ENCODE measurements at places on chromosomes 4 and X.

DNA sequence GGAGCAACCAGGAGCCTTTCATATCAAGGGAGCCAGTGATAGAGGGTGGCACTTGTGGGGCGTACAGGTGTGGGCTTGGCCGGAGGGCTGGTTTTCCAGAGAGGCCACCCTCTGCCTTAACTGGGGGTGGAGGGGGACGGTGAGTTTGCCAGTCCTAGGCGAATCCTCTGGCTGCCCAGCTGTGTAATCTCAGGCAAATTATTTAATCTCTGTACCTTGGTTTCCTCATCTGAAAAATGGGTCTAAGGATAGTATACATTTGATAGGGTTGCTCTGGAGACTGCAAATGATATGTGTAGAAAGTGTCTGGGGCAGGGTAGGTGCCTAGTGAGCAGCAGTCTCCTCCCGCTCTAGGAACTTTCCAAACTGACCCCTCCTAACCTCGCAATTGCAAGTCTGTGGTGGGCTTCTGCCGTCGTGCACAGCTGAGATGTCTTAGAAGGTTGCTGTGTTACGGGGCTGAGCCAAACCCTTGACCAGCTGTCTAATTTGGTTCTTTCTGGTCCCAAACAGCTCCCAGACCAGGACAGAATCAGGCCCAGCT is 3.8 kb upstream of the CXCR3 start:
- DNase-seq: no peak

GRCh38 chr4:148216321-148216720 is 225.9 kb downstream of the NR3C2 start:
- DNase-seq: no peak

DNA sequence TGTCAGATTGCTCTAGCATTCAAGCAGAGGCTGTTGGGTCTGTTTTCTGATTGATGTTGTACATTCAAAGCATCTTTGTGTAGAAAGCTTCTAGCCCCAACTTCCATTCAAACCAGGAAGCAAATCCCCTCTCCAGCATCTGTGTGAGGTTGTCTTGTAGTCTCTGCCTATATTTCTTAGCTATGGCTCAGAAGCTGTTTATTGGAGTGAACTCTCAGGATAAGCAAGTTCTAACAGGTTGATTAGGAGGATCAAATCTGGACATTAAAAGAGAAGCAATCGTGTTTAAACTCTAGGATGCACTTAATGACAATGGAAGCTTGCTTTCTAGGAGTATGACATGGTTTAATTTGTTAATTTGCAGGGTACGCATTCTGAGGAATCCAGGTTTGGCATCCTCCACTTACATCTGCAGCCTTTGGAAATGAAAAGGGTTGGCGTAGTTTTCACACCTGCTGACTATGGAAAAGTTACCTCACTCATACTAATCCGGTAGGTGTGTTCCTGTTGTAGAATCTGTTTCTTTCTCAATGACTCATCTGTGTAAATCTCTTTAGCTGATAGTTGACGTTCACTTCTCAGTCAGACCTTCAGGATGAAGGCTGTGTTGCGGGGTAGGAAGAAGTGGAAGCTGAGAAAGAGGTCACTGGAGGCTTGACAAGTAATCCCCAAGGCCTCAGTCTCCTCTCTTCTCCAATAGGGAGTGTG is 88.0 kb upstream of the TLR2 start:
- no peak for DNase-seq

DNA sequence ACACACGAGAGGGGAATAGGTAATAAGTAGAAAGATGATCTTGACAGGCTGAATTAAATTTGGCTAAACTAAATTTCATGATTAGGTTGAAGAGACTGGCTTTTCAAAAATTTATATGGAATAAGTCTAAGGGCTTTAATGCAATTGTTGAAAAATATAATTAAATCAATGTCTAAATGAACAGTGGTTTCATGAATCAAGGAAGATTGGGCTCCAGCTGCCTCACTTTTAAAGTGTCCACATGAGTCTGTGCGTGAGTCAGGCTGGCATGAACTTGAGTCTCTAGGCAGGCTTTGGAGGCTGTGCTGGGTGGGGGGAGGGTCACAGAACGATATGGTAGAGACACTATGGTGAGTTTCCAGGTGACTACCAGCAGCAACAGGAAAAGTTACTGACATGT is 111.9 kb downstream of the SORBS2 start:
- no peak for DNase-seq

DNA sequence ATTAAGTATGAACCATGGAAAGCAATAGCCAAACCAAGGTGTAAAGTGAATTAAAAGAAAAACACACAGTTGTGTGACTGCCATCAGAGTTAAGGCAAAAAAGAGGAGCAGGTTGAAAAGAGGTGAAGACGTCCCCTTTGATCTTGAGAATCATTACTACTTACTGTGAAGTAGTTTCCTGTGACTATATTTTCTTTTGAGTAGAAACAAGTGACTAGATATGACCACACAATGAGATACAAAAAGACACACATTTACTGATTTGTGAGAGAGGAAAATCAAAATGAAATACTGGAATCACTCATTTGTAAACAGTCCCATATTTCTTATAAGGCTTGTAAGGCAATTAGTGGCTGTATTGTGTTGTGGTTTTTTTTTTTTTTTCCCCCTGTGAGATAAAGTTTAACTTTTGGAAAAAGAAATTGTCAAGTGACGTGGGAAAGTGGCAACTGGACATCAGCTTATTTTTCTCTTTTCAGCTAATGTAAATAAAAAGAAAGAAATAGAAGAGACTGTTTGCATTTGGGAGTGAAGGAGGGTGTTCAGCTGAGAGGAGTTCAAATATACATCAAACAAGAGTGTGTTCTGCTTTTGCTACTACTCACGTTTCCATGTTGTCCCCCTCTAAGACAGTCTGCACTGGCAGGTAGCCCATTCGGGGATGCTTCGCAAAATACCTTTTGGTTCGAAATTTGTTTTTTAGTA is 106.4 kb upstream of the FTHL17 start:
- no peak for DNase-seq

- DNase-seq: no peak
These were observed 14.6 kb downstream of the AMOT start for GRCh38 chrX:112826023-112826422.

DNA sequence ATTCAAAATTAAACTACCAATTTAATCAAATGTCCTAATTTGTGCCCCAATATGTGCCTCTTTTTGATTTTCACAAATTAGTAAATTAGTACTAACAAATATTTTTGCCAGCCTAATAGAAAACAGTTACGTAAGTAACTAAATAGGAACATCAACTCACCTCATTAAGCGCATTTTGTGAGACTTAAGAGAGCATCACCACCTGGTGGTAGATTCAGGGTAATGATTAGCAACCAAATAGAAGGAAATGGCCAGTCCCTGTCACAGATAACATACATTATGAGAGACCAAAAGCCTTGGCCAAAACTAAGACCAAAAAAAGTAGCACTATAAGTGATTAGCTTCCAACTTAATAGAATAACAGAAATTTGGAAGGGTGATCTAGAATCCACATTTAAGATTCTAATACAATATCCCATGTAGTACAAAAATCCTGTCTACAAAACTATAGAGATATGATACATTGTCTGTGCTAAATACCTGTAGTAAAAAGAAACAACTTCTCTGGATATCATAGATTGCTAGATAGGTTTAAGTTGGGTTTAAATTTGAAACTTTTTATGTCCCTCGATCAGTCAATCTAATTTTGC is 46.7 kb downstream of the C4orf46 start:
- peak; percentile 8 for DNase-seq

DNA sequence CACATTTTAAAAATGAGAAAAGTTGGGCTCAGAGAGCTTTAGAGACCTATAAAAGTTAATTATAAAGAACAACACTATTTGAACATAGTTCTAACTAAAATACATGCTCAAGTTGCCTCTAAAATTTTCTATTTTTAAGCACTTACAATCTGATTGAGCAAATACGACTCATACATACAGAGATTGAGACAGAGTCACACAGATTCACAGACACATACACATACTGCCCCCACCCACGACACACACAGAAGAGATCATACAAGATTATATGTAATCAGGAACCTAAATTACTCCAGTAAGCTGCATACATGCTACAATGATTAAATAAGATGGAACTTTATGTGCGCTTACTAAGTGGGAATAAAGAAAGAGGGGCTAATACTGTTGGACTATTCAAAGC is 2.7 kb upstream of the ASB5 start:
- no peak for DNase-seq

GRCh38 chr4:8073206-8073863 is 85.3 kb downstream of the ABLIM2 start:
- DNase-seq: no peak

- no peak for DNase-seq
These were observed 63.9 kb downstream of the GPR50 start for GRCh38 chrX:151240237-151240636.

DNA sequence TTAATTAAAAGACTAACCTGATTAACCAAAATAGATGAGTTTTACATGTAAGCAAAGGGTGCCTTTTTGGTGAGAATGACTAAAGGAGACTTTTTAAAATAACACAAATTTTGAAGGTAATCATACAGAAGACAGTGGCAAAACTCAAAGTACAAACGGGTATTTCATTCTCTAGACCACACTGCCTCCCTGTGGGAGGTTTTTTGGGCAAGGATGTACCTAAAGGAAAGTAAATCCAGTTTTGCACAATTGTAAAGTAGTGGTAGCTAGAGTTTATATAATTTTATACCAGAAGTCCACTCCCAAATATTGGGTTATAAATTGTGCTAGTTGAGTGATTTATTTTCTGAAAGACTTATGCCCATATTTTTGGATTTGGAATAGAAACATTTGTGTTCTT is 201.0 kb downstream of the PAPSS1 start:
- peak; percentile 1 for DNase-seq

GRCh38 chr4:30616942-30617646 is 103.1 kb upstream of the PCDH7 start:
- no peak for DNase-seq

DNA sequence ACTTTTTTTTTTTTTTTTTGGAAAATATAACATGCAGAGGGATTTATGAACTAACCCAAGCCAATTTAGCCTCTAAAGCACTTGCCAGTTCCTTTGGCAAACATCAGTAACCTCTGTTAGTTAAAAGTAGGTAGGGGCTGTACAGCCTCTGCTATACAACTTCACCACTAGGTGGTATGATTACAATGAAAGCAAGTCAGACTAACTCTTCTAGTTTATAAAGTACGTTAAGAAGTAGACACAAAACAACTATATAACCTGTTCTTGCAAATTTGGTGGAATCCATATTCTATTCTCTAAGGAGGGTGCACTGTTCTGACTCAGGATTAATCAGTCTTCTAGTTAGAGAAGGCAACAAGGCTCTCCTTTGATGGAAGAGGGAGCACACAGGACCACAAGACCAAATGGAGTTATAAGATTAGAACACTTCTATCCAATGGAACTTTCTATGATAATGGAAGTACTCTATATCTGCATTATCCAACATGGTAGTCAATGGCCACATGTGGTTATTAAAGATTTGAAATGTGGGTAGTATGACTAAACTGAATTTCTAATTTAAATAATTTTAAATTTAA is 12.8 kb downstream of the AIMP1 start:
- DNase-seq: no peak

- no peak for DNase-seq
These were observed 31.5 kb downstream of the KLHL8 start for GRCh38 chr4:87188932-87189331.

DNA sequence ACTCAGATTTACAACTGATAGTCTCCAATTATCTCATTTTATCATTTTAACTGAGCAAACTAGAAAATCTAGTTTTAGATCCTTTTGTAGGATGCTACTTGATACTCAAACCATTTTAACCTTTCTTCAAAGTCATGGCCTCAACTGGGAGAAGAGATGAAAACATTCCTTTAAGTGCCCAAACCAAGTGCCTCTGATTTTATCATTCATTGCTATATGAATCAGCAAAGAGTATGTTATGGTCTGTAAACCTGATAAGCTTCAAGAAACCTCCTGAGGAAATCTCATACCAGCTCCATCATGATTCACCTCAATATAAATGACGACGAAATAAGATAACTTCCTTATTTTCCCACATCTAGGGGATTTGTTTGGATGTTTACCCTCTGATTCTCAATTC is 119.9 kb downstream of the FAM13A start:
- no peak for DNase-seq

- DNase-seq: no peak
These were observed 125.5 kb downstream of the IL15 start for GRCh38 chr4:141761926-141762325.

DNA sequence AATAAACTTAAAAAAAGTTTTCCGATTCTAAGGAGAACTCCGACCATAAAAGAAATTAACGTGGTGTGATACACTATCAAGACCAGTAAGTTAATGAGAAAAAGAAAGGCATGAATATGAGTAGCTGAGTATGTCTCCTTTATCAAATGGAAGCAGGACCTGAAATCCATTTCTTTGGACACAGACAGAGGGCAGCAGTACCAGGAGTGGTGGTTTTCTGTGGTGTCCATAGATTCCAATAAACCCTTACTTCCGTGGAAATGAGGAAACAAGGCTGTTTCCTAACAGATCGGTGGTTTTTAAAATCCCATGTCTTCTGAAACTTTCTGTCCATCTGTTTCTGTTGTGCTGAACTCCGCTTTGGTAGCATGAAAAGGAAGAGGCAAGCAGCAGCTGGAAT is 128.5 kb upstream of the TSPAN5 start:
- no peak for DNase-seq

GRCh38 chrX:98068024-98068580 is 1184.4 kb downstream of the RPA4 start:
- no peak for DNase-seq

GRCh38 chrX:18649498-18649951 is 22.4 kb downstream of the RS1 start:
- DNase-seq: no peak

GRCh38 chr4:82975792-82976191 is 34.8 kb downstream of the LIN54 start:
- no peak for DNase-seq

DNA sequence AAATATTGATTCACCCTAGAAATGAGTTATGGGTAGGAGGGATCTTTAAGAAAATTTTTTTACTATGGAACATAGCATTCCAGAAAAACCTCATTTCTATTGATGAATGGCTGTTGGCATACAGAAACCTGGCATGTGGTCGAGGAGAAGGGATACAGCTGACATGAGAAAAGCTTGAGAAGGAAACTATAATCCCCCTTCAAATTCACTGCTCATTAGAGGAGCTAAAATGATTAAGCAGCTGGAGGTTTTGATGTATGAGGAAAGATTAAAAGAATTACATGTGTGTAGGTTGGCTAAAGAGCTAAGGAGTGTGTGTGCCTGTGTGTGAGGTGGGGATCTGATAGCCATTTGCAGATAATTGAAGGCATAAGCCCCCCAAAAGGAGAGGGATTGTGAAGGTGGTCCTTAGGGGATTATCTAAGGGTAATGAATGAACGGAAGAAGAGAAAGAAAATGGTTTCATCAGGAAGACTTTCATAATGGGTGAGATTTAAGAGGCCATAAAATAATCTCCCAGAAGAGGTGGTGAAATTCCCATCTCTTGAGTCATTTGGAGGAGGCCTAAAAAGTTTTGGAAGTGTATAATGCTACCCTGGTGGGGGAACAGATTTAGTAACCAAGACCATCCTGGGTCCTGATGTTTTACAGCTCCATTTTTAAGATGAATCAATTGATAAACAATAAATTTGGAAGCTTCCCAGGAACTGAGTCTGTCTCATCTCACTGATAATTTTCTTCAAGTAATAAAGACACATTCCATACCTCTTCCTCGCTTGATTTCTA is 272.0 kb upstream of the HAND2 start:
- DNase-seq: no peak

- no peak for DNase-seq
These were observed 396.8 kb downstream of the TRAM1L1 start for GRCh38 chr4:116688536-116688935.

Measured in HuH-7.5 (cell line).